ENCODE measurements at places on chromosomes 7 and 10.
A peak's percentile ranks its signal among the peaks of the same experiment; 100 is the strongest.

DNA sequence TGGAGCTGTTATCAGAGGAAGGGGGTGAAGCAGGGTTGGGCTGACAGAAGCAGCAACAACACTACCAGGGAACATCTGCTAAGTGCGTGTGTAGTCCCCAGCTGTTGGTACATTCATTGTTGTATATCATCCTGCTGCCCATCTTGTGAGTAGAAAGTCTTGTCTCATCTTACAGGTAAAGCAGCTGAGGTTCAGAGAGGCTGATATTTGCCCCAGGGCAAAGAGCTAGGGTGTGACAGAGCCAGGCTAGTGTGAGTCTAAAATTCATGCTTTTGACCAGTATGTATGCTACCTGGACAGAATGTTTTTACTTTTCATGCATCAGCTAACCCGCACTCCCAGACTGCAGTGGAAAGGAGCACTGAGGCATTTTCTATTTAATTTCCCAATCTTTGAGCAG lies 221.6 kb downstream of the STK31 start:
- DNase-seq = no peak

GRCh38 chr7:12303495-12303894 lies 92.4 kb downstream of the TMEM106B start:
- DNase-seq = peak; percentile 57

DNA sequence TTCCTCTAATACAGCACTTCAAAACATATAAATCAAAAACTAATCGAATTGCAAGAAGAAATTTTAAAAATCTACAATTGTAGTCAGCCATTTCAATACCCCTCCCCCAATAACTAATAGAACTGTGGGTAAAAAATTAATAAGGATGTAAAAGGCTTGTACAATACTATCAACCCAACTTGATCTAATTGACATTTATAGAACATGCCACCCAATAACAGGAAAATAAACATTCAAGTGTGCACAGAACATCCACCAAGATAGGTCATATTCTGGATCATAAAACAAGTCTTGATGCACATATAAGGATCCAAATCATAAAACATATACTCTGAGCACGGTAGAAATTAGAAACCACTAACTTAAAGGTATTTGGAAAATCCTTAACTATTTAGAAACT lies 4.0 kb upstream of the GPAM start:
- no peak for DNase-seq

DNA sequence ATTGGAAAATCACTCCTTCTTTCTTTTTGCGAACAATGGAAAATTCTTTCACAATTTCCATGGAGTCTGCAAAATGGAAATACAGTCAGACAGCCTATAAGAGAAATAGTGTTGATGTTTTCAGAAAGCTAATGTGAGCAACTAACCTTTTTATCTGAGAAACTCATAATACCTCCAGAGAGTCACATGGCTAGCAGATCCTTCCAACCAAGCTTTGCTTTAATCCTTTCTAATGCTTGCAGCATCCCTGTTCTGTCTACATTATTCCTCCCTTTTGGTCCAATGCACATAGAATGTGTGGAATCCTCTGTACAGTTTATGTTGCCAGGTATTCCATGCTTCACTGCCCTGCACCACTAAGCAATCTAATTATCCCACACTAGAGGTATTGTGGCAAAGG lies 717.5 kb upstream of the LRRN3 start:
- no peak for DNase-seq

- DNase-seq = no peak
Measured at GRCh38 chr10:85614566-85614965, 752.0 kb downstream of the GRID1 start.

DNA sequence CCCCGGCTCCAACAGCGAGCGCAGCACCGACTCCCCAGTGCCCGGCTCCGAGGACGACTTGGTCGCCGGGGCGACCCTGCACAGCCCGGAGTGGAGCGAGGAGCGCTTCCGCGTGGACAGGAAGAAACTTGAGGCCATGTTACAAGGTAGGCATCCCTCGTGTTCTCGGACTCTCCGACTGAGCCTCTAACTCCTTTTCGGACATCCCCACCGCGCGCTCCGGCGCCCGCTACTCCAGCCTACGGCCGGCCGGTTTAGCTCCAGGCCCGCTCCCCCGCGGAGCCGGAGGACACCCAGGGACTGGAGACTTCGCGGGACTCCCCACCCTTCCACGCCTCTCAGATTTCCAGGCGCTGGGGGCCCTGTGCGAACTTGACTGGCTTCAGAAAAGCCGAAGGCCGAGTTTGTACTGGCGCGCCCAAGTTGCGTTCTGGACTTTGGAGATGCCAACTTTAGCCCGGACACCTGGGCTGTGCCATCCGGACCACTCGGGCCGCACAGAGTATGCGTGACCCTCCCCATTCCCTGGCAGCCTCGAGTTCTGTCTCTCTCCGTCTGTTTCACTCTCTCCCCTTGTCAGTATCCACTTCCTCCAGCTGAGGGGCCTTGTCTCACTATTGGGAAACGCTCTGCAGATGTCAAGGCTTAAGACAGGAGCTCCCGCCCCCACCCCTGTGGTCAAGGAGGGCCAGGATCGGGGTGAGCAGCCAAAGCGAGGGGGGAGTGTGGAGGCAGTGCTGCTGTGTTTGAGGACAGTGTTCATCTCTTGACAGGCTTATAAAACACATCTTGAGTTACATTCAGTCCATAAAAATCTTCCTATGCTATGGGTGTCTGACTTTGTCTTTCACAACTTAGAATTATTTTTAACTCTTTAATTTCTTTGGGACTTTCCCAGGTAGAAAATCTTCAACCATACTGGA lies 777 bp downstream of the BICC1 start:
- peak; percentile 32 for DNase-seq

- DNase-seq = no peak
Measured at GRCh38 chr7:106071356-106071998, 40.6 kb downstream of the SYPL1 start.

GRCh38 chr7:2109936-2110609 lies 122.7 kb downstream of the MAD1L1 start:
- DNase-seq = peak; percentile 40

GRCh38 chr10:71810048-71810750 lies 36.9 kb upstream of the VSIR start:
- no peak for DNase-seq

DNA sequence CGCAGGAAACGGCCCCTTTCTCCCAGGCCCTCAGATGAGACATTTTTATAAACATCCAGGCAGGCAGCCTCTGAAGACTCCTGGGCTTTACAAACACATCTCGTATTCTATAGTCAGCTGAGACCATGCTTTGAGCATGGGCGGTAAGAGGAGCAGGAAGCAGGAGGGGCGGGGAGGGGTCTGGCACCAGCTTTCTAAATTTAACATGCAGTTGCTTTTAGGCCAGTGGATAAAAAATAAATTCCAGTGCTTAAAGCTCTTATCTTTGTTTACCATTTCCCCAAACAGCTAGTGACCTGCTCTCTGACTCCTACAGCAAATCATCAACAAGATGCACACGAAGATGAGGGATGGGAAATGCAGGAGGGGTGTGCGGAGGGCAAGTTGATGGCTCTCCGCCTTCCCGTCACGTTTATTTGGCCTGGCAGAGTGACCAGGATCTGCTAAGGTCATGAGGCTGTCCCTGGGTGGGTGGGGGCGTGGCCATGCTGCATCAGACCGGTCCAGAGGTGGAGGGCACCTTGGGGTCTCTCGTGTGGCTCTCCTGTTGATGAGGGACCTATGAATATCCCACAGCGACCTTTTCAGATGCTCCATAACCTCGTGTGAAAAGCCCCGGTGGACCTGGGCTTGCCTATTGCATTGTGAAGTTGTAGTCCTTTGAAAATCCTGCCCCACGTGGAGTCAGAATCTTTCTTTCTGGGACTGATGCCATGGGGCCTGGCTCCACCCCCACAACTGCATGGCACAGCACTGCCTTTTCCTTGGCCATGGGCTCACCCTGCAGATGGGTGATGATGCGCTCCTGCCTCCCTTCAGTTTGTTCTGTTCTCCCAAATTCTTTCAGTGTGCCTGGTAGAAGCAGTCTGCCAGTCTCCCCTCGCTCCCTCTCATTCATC lies 67.5 kb downstream of the PARP12 start:
- no peak for DNase-seq

GRCh38 chr10:50464004-50464409 lies 159.7 kb downstream of the SGMS1 start:
- no peak for DNase-seq

DNA sequence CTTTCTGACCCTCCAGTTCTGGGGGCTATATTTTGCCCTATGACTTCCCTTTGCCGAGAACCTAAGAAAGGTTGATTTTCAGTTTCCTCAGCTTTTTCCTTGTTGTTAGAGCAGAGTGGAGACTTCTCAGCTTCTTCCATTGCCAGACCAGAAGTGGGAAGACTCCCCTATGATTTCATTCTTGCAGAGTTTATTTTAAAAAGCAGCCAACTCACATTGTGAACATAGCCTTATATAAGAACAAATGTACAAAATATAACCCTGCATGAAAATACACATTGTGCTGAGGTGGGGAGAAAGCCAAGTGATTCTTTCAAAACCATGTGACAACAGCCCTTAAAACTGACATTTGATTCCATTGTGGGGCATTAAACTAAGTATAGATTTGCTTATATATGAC lies 33.8 kb upstream of the FZD8 start:
- no peak for DNase-seq

DNA sequence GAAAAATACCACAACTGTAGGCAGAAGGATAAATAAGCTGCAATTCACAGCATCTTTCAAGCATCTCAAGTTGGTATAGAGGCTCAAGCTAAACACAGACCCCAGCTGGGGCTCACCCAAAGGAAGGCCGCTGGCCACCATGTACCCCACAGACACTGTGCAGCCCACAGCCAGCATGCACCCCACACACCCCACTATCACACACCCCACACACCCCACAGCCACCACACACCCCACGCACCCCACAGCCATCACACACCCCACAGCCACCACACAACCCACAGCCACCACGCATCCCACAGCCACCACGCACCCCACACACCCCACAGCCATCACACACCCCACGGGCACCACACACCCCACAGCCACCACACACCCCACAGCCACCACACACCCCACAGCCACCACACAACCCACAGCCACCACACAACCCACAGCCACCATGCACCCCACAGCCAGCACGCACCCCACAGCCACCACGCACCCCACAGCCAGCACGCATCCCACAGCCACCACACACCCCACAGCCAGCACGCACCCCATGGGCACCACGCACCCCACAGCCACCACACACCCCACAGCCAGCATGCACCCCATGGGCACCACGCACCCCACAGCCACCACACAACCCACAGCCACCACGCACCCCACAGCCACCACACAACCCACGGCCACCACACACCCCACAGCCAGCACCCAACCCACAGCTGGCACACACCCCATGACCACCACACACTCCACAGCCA lies 214.7 kb downstream of the DNAJB6 start:
- no peak for DNase-seq

GRCh38 chr7:30930621-30931020 lies 19.0 kb downstream of the AQP1 start:
- peak; percentile 77 for DNase-seq

DNA sequence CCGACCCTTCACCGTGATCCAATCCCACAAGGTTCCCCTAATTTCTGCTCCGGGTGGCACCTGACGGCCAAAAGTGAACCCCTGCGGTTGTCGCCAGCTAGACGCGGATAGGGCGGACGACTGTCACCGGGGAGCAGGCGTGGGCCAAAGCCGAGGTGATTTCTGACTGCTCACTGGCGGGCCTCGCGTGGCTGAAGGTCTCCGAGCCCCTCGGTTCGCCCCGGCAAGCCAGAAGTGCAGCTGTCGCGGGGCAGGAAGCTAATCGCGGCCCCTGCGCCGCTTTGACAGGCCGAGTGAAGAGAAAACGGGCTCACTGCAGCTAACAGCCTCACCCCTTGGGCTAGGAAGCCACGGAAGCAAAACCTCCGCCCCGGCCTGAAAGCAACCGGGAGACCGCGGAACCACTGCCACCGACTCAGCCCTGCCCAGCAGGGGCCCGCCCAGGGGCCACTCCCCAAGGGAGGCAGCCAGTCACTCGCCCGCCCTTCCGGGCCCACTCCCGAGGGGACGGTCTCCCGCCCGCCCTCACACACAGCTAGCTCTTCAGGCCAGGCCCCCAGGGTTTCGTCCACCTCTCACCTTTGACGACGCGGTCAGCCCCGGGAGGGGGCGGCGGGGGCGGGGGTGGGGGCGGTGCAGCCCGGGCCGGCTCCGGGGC lies 469 bp downstream of the PPP3CB start:
- peak; percentile 94 for DNase-seq

DNA sequence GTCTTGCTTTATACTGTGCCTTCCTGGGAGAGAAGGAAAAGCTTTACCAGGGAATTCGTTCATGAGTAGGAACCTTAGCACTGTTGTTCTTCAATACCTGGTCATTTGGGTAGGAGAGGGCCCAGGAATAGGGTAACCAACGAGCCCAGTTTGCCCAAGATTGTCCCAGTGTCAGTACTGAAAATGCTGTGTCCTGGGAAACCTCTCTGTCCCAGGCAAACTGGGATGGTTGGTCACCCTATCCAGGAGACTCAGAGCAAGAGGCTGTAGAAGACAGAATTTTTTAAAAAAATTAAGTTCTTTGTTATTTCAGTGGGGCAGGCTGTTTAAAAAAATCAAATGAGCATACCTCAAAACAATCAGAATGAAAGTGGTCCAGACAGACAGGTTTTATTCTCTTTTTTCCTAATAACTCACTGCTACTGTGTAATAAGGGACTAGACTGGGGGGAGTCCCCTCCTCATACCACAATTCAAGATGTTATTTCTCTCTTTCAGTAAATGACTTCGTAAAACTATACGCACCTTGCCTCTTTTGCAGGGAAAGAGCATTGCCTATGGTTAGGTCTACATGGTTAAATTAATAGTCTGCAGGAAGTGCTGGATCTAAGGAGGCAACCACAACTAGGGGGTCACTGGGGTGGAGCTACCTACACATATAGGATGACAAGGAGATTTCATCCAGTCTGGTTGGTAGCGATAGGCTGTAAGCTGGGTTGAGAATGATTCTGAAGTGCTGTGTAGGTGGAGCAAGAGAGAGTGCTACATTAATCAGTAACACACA lies 41.1 kb upstream of the FAM133B start:
- DNase-seq = no peak

- no peak for DNase-seq
Measured at GRCh38 chr7:27251652-27252590, 9.3 kb downstream of the EVX1 start.

Data from BE2C (cell line).